ENCODE measurements at places on chromosomes 1 and 21.

- no peak for DNase-seq
Measured at GRCh38 chr1:180462102-180462501, 40.3 kb downstream of the ACBD6 start.

DNA sequence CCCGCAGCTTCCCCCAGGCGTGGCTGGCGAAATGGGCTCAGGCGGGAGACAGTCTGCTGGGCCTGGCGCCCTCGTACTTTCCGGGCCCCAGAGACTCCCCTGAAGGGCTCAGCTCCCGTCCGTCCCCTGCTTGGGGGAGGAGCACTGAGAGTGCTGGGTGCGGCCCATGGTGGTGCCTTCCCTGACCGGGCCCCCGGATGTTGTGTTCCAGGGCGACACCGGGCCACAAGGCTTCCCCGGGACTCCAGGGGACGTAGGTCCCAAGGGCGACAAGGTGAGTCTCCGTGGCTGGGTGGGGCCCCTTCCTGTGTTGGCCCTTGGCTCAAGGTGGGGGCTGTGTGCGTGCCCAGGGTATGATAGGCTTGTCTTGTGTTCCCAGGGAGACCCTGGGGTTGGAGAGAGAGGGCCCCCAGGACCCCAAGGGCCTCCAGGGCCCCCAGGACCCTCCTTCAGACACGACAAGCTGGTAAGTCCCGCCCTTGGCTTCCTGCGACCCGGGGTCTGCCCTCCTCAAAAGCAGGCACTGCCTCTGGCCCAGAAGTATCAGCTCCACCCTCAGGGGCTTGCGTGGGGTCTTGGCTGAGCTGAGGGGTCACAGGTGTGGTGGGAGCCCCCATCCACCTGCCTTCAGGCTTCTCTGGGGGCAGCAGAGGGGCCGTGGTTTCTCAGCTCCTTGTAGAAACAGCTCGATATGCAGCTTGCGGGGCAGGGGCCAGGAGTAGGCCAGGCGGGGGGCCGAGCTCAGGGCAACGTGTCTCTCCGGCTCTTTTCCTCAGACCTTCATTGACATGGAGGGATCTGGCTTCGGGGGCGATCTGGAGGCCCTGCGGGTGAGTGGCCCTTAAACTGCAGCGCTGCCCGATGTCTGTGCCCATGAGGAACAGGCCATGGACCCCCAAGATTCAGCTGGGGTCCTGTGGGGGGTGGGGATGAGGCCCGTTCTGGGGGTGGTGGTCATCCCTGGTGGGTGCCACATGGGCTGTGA is 62.3 kb downstream of the SLC19A1 start:
- no peak for DNase-seq

DNA sequence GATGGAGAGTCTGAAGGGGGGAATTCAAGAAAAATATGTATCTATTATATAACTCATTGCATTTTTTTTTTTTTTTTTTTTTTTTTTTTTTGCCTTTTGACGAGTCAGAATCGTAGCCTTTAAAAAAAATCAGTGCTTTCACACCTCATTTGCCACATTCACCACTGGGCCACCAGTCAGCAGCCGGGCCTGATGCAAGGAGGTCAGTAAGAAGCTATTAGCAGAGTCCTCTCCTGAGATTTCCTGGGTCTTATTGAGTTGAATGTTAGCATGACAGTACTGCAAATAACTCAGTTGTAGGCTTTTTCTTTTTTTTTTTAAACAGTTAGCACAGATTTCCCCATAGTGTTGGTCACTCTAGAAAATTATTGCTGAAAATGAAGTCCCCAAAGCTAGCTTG is 139.8 kb downstream of the SPATA17 start:
- DNase-seq: no peak

GRCh38 chr1:87269921-87270320 is 58.8 kb upstream of the LMO4 start:
- DNase-seq: no peak

- peak; percentile 44 for DNase-seq
Measured at GRCh38 chr1:116373431-116374352, 648 bp downstream of the ATP1A1 start.

Measured in NCI-H1092 treated with DMSO at 0.1 percent for 48 hours (cell line).